ENCODE measurements at places on chromosomes 1 and 21.
A peak's percentile ranks its signal among the peaks of the same experiment; 100 is the strongest.

- DNase-seq = no peak
These were observed 64.3 kb upstream of the TRABD2B start for GRCh38 chr1:48061162-48062136.

- DNase-seq = peak; percentile 79
These were observed 36.1 kb downstream of the PEX14 start for GRCh38 chr1:10510520-10511493.

DNA sequence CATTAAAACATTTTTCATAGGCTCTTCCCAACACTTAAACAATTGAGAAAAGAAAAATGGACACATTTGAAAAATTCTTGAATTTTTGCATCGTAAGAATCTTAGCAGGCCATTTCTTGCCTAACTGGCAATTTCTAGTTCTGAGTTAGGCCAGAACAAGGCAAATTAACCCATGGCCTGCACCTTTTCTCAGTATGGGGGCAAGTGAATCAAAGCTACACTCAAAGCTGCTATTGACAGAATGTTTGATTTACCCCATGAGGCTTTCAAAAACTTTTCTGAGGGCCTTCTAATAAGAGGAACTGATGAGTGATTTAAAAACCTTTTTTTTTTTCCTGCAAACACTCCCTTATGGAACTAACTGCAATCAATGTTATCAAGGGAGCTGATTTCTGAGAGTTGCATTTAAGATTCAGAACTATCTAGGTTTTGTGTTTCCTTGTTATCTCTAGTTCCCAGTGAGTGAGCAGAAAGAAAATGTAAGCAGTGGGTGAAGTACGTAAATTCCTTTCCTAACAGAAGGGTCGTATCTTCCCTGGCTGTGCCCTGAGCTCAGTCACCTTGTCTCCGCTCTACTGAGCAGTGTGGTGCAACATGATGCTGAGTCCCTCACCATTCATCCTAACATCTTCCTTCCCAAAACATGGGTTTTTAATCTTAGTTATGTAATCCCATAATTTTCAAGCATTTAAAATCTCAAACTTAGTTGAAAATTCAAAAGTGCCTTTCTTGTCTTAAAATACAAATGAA, 353.7 kb downstream of the DPYD start:
- no peak for DNase-seq

GRCh38 chr1:227945891-227946623, 1.7 kb downstream of the WNT9A start:
- no peak for DNase-seq

DNA sequence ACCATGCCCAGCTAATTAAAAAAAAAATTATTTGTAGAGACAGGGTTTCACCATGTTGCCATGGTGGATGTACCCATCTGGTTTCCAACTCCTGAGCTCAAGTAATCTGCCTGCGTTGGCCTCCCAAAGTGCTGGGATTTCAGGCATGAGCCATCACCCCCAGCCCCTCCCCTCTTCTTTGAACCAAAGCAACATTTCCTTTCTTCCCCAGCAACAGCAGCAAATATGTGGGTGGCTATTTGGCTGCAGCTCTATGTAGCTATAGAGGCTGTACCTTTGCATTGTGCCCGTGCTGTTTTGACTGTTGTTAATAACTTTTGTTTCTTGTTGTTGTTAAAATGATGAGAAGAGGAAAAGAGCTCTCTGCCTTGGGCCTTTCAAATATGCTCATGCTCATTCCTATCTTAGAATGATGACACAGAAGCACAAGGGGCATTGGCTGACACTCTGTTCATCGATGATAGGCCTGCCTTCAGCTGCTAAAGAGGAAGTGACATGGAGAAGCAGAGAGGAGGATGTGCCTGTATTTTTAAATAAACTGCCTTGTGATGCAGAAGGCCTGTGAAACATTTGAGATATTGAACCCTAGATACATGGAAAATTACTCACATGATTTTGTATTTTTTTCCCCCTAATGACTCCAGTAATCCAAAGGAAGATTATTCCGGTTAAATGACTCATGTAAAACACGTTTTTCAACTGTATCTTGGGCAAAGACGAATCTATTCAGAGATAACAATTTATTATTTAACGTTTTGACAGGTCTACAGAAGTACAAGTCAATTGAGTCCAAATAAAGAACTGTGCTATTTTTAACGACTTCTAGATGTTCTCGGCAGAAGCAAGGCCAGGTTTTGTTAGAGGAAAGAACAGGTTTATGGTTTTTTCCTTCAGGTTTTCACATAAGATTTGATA, 20.5 kb upstream of the XPR1 start:
- no peak for DNase-seq

DNA sequence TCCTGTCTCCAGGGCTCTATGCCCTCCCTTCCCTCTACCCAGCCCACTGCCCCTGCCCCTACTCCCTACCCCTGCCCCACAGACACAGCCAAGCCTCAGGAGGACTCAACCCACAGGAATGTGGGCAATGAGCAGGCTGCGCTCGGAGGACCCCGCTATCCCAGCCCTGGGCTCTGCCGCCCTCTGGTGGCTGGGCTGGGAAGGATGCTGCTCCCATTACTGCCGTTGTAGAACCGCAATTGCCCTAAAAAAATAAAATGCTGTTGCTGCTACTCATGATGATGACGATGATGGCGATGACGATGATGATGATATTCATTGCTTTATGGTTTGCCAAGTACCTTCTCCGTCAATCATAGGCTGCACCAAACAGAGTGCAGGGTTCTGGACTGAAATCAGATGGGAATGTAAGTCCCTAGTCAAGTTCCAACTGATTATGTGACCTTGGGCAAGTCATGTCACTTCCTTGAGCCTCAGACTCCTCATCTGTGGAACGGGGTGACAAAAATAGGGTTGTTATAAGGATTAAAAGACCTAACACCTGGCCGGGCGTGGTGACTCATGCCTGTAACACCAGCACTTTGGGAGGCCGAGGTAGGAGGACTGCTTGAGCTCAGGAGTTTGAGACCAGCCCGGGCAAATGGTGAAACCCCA, 24.6 kb downstream of the ARHGEF19 start:
- DNase-seq = peak; percentile 81

DNA sequence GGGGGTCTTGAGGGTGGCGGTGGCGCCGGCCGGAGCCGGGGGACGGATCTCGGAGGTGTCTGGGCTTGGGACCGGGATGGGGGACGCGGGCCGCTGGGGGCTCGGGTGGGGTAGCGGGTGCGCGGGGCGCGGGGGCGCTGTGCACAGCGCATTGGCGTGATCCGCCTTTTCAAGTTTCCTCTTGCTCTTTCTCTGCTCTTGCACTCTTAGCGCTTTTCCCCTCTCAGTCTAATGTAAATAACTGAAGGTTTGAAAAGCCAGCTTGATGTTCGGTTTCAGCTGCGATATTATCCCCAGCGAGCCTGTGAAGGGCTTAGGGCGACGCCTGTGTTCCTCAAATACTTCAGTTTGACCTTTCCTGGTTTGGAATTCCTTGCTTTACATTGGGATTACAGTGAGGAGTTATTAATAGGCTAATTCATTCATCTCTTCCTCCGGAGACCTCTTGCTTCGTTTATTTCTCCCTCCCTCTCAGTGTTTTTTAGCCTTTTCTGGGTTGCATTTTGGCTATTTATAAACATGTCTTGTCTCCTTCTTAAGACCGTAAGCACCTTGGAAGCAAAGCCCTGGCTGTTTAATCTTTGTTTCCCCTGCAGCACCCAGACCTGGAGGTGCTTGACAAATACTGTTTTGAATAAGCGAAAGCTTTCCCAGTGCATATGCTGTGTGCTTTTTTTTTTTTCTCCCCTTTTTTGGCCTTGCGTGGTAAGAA, 693 bp downstream of the RAB4A start:
- DNase-seq = peak; percentile 45

DNA sequence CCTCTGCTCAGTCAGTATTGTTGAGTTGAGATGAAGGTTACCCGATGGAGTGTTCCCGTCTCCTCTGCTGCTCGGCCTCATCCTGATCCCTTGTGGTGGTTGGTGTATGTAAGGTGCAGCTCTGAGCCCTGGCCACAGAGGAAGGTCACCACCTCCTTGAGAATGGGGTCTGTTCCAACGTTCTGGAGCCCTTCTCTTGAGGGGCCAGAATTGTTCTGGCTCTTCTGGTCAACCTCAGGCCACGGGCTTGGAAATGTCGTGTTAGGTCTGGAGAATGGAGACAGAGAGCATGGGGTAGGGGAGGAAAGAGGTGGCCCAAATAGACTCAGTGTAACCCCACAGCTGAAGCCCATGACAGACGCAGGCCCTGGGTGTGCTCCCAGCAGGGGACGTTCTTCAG, 62.3 kb upstream of the ETV3 start:
- DNase-seq = no peak

- no peak for DNase-seq
These were observed 28.2 kb downstream of the SNAP47 start for GRCh38 chr1:227763246-227764018.

- DNase-seq = no peak
These were observed 439.2 kb downstream of the MATN1 start for GRCh38 chr1:30284226-30284625.

DNA sequence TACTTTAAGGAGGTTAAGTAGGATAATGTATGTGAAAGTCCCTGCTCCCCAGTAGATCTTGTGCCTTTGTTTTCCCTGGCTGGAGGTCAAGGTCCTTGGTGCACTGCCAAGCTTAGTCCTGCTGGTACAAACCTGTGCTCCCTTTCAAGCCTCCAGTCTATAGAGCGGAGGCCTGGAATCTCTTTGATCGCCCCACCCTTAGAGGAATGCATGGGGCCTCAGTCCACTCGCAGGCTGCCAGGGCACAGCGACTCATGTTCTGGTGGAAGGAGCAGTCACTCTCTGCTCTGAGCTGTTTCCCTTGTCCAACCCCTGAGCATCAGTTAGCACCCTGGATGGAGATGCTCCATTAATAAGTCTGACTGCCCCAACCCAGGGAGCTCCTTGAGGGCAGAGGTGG, 121.8 kb downstream of the HMGB4 start:
- no peak for DNase-seq

- no peak for DNase-seq
These were observed 88.2 kb downstream of the DMRTA2 start for GRCh38 chr1:50335036-50335435.

GRCh38 chr1:90621986-90622385, 95.1 kb downstream of the BARHL2 start:
- DNase-seq = no peak

DNA sequence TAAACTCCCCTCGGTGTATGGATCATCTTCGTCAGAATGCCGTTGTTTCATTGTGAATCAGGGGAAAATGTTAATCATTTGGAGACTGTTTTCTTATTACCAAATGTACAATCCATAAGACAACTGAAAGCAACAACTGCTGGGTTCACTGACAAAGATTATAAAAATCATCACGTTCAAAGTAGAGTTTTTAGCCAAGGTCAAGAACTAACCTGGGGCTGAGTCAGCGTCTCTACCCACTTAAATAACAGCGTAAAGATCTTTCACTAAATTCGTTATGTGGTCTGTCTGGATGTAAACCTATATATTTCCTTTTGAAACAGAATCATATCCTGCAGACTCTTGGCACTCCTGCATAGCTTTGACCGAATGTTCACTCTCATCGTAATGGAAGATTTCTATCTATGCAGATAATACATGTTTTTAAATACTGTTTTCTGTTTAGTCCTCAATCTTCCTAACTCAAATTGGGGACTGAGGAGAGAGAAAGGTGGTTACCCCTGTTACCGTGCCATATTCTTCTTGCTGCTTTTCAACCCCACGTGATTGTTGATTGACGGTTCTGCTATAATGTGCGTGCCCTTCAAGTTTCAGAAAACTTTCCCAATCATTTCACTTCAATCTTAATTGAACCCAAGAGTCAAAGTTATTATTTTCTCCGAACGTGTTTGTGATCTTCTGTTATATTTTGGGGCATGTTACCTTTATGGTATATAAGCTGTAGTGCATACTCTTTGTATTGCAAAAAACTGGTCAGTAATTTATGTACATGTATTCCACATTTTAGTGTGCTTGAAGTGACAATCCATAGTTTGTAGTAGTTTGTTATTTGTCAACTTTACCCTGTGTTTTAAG, 15.6 kb upstream of the NCMAP start:
- no peak for DNase-seq

DNA sequence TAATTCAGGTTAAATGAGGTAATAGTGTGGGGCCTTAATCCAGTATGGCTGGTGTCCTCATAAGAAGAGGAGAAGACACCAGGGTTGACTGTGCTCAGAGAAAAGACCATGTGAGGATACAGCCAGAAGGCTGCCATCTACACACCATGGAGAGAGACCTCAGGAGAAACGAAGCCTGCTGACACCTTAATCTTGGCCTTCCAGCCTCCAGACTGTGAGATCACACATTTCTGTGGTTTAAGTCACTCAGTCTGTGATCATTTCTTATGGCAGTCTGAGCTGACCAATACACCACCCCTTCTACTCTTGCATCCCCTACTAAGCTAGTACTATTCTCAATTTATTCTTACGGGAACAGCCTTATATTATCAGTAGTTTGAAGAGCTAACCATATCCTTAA, 310.0 kb downstream of the ZP4 start:
- DNase-seq = no peak

DNA sequence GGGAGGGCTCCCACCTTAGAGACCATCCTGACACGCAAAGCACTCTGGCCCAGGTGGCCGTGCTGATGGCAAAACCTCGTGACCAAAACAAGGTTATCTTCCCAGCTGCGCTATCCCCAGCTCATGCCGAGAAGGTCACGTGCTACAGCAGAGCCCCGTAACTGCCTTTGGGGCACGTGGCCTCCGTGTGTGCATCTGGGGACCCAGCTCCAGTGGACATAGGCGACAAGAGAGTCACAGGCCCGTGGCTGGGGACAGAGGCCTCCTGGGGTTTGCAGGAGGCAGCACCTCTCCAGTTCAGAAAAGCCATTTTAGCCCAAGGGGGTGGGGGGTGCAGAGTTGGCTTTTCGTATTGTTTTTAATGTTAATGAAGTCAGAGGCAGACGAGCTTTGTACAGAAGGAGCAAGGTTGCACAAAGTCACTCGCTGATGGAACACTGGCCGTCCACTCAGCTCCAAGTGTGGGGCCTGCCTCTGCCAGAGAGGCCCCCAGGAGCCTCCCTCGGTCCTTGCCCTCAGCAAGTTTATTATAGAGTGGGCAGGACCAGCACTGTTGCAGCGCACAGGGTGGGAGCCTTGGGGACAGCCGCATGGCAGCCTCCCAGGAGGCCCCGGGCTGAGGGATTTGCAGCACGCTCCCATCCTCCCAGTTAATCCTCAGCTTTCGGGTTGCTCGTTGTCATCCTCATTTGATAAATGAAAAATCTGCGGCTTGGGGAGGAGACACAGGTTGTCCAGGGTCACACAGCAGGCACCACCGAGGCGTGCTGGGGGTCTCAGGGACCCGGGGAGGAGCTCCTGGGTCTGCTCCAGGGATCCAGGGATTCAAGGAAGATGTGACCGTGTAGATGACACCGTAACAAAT, 8.0 kb upstream of the PDE9A start:
- no peak for DNase-seq

All from activated naive CD4-positive, alpha-beta T cell treated with anti-CD3 and anti-CD28 coated beads, Interleukin-2, amount 50 U/mL, for 16 hours (primary cell).